RWPE2 (cell line): ENCODE measurements at places on chromosomes 2 and 18.

DNA sequence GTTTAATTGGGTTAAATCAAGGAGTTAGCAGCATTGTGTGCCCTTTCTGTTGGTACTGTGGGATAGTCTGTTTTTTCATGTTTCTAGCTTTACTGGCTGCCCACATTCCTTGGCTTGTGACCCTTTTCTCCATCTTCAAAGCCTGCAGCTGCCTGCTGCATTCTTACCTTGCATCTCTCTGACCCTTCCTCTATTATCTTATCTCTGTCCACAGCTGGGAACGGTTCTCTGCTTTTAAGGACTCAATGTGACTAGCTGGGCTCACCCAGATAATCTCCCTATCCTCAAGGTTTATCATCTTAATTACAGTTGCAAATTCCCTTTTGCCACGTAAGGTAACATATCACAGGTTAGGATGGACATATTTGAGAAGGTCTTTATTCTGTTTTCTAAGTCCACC is 199.7 kb downstream of the KCNS3 start:
- no peak for DNase-seq

GRCh38 chr2:33577084-33577483 is 22.0 kb downstream of the FAM98A start:
- no peak for DNase-seq

DNA sequence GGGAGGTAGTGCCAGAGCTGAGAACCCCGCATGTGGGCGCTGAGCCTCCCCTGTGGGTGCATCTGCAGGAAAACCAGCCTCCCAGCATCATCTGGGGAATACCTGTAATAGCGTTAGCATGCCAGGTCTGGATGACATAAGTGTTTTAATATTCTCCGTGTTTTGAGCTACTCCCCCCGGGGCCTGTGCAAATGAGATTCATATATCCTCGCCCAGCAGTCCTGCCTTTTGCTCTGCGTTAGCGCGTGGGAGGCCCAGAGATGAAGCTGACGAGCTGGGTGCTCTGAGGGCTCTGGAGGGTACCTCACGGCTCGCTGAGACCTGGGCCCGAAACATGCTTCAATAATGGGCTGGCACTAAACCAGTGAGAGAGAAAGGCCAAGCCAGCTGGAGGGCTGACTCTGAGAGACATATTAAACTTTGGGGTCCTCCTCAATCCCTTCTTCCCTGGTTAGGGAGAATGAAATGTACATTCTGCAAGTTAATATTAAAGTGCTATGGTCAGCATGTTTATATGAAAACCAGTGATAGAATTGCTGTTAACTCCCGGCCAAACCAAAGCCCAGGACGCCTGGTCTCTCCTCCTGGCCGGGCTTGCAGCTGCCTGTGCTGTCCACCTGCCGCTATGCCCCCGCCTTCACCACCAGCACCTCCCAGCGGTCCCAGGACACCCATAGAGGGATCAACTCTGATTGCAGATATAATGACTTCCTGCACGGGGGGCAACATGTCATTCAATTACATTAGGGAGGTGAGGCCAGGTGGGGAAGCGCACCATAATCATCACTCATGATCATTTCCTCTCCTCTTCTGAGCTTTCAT is 77.0 kb downstream of the EDAR start:
- no peak for DNase-seq

- DNase-seq, result no peak
Observed at GRCh38 chr18:43775591-43775990, 498.3 kb upstream of the SYT4 start.

GRCh38 chr2:173940208-173941020 is 24.8 kb downstream of the SP3 start:
- no peak for DNase-seq

GRCh38 chr2:156918410-156918809 is 339.1 kb upstream of the GALNT5 start:
- DNase-seq, result no peak

DNA sequence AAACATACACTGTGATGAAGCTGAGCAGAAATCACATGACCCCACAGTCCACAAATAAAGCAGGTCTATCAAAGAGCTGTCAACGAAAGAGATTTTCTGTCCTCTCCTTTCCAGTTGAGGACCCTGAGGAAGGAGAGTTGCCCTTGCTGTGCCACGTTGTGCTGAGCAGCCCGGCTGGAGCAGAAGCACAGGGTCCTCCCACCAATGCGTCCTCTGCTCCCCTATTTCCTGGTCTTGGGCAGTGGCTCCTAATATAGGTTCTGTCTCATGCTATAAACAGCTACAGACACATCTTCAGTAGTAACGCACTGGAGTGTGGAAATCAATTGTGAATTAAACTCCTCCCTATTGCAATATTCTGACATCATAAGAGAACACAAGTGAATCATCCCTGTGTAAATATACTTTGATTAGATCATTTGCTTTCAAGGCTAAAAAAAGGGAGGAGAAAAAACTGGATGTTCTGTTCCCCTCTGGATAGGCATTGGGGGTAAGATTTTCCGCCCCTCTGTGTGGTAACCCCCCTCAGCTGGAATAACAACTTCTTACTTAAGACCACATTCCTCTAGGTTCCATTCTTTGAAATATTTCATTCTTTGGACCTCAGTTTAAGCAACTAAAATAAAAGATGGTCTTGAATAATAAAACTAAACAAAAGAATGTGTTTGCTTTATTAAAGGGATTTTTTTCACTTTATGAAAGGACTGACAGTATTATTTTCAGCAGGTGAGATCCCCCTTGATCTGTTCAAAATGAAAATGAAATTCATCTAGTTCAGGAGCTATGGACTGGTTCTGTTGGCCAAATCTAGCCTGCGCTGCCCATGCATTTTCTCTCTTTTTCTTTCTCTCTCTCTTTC is 8.3 kb upstream of the RHOB start:
- no peak for DNase-seq

DNA sequence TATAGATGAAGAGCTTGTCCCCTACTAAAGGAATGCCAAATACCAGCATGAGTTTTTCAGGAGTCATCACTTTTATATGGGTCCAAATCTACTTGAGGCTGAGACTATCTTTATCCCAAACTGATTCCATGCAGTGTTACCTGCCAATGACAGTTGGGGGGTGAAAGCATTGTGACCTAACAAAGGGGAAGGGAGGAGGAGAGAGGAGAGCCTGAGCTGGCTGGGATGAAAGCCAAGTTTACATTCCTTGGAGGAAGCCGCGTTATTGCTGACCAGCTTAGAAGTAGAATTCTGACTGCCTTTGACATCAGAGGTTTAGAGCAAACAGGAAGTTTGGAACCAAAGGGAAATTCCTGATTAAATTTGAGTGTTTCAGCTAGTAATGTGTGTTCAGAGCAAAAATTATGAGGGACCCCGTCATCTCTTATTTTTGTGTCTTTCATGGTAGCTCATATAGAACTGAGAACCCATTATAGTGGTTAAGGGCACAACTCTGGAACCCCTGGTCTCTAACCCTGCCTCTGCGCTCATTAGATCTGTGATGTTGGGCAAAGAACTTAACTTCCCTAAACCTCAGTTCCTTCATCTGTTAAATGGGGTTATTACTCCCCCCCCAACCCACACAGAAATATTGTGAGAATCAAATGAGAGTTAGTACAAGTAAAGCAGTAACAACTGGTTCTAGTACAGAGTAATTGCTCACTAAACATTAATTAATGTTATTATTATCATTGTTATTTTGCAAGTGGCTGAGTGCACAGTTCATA is 199.3 kb upstream of the EPAS1 start:
- DNase-seq, result peak; percentile 75

GRCh38 chr2:105788670-105789290 is 44.1 kb downstream of the NCK2 start:
- DNase-seq, result no peak
